Left cardiac atrium (tissue), 4 donors: ENCODE measurements at places on chromosomes 12 and 14. TPM values are rescaled to one million over a fixed set of nuclear protein-coding genes. Genes with fewer than 3 reads are reported as not detected.

GRCh38 chr14:80768646-80769045, 172.9 kb downstream of the CEP128 start:
- no peak for DNase-seq

DNA sequence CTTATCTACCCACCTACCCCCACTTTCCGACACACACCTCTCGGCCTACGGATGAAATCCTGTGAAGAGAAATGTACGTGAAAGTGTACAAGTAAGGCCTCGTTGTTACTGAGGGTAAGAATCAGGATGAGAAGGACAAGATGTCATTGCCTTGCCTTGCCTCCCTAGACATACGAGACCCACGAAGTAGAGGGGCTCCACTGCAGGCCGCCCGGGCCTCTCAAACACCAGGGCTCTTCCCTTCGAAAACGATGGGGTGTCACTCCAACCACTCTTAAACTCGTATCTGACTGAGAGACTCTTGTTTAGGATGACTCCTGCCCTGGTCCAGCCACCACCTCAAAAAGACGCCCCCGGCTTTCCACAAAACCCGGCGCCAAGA, 498 bp downstream of the RACGAP1 start:
- DNase-seq: no peak

- DNase-seq: peak; percentile 53
Observed at GRCh38 chr12:49698619-49699545, 8.3 kb downstream of the FMNL3 start.

DNA sequence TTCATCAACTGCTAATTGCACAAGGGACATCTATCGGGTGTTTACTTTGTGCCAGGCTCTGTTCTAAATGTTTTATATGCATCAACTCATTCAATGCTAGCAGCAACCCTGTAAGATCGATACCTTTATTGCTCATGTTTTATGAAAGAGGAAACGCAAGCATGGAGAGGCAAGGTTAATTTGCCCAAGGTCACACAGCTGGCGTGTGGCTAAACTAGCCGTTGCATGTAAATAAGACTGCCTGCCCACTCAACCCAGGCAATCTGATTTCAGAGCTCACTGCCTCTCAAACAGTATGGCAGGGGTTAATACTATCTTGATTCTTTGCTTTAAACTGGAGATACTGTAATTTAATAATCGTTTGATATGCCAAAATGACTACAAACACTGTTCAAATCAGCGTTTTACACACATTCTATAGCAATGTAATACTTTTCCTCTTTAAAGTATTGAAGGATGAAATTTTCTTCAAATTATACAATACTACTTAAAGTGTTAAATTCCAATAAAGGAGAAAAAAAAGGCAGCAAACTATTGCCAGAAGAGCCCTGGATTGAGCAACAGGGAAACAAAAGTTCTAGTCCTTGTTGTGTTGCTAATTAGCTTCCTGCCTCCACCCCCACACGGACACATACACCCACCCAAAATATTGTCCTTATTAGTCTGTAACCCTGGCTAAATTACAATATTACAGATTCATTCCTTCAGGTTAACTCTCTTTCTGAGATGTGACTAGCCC, 39.1 kb upstream of the DHRS7 start:
- no peak for DNase-seq

- no peak for DNase-seq
Observed at GRCh38 chr14:74500417-74501134, 7.0 kb downstream of the ISCA2 start.

GRCh38 chr12:30796891-30797371, 42.2 kb upstream of the CAPRIN2 start:
- no peak for DNase-seq

DNA sequence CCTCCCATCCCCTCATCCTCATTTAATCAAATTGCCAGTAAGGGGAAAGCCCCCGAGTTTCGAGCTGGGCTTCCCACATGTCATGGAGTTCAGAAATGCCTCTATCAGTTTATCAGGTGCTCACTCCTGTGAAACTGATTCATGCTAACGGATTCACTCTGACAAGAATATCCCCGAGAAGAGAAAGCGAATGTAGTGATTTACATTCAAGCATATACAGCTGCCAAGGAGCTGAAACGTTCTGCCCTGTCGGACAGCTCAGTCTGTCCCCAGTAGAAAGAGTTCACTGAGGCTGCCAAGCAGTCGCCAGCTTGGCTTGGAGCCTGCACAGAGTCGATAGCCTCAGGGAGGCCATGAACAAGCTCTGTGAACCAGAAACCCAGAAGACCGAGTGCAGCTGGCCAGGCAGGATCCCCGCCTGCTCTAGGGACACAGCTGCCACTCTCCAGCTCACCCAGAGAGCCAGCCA, 88.4 kb downstream of the TMCC3 start:
- no peak for DNase-seq

GRCh38 chr14:34424488-34424887, 37.6 kb downstream of the SPTSSA start:
- DNase-seq: no peak

DNA sequence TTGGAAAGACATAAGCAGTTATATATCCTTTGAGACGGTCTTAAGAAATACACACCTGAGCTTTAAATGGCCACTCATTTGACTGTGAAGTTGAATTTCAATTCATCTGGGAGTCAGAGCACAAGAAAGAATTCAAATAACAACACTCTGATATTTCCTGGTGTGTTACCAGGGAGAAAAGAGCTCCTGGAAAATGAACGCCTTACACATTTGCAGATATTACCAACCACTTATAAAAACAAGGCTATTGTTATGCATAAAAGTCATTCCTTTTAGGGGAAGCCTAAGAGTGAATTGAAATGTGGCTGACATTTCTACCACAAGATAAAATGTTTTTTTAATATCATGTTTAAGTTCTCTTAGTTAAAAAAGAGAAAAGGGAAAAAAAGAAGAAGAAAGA, 229.2 kb upstream of the PLEKHG7 start:
- DNase-seq: no peak

DNA sequence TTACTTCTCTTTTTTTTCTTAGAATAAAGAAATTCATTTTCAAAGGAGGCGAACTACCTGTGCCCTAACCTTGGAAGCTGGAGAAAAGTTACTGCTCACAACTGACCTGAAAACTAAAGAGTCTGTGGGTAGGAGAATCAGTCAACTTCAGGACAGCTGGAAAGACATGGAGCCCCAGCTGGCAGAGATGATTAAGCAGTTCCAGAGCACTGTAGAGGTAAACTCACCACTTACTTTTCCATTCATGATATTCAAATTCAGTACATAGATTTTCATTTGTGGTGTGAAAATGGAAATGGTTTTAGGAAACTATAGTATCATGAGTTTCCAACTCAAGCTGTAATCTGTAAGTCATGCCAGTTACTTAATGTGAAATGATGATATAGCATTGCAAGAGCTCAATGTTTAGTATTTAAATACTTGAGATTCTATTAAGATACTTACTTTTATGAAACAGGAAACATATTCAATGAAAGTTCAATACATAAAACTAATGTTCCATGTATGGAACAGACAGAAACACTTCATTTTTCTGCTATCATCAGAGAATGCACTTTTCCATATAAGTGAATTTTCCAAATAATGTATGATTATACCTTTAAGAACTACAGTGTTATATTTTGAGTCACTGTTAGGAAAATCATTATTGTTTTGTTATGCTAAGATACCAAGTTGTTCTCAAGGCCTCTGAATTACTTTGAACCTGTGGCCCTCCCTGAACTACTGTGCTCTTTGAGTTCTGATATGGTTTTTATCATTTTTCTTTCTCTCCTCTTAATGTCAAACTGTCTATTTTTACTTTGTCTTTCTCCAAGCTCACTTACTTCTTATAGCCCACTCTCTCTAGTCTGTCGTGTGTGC, 119.0 kb downstream of the ESR2 start:
- DNase-seq: no peak

DNA sequence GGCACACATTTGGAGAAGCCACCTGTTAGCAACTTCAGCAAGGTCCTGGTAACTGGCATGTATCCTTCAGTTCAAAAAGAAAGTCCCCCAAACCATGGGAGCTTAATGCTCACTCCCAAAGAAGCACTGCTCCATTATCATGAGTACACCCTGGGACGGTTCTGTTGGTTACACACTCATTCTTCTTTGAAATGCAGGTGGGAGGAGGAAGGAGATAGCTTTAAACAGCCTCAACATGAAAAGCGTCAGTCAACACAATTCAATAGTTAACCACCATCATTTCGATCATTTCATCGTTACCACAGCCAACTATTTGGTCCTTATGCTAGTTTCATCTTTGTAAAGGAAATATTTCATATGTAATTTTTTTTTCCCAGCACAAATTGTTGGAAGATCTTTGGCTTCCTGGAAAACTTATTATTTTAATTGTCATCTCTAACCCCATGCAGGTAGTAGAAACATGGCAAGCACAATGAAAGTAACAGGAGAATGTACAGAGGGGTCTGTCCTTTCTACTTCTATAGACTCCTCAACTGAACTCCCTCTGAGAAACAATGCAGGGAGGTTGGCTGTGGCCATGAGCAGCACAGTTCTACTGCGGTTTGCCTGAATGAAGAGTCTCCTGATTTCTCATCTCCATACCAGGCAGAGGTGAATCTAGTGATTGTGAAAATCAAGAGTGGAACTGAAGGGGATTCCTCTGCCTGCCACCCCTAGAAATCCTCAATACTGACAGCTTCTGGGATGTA, 196.4 kb upstream of the FOXN3 start:
- no peak for DNase-seq

GRCh38 chr14:105199093-105199492, 18.0 kb upstream of the NUDT14 start:
- peak; percentile 76 for DNase-seq

DNA sequence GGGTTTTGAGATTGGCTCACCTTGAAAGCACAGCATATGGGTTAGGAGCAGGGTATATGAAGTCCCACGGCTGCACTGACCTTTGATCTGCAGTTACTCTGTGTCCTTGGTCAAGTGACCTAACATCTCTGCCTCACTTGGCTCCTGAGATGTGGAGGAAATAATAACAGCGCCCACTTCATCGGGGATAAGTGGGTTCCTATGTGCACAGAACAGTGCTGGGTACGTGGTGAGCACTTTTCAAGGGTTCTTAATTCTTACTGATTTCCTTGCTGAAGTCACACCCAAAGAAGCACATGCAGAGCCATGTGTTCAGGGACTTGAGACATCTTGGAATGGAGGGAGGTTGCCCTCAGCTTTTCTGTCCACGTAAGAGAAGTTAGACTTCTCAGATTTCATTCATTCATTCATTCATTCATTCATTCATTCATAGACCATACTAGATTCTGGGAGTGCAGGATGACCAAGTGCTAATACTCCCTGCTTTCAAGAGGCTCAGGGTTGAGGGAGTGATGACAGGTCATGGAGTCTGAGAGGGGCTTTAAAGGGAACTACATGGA, 39.4 kb downstream of the ADGRD1 start:
- DNase-seq: no peak

DNA sequence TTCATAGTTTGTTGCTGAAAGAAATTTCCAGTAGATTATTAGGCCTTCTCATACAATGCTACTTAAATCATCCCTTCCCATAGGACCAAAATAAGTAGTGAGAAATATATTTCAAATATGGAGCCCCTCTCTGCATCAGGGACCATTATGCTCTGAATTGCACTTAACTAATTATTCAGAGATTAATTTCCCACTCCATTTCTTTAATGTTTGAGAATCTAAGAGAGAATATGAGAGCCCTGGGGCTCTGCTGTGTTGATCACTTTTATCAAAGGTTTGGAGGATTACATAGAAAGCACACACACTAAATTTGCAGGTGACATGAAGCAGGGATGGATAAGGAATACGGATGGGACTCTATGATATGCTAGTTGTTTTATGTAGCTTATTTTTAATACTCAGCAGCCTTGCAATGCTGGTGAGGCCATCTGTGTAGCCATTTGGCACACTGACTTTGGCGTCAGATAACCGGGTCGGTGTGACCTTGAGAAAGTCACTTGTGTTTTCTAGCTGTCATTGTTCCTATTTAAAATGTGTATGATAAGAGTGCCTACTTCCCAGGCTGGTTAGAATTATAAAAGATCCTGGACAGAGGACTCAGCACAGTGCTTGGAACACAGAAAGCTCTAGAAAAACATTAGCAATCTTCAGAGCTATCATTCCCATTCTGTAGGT, 49.9 kb upstream of the FBXO21 start:
- no peak for DNase-seq

The MORN3 gene
- 0.09 TPM for total RNA-seq

The P2RX4 gene
- 10.1 TPM for total RNA-seq

The CEP170B gene
- total RNA-seq: 12.4 TPM

The PMCH gene
- total RNA-seq: not detected

The MAGOHB gene
- total RNA-seq: 13.6 TPM

The REP15 gene
- total RNA-seq: 3.2 TPM

The IRAK3 gene
- total RNA-seq: 16.7 TPM

The PROX2 gene
- total RNA-seq: not detected

The NEUROD4 gene
- not detected for total RNA-seq

The ENDOU gene
- total RNA-seq: 0.68 TPM

The MYRFL gene
- total RNA-seq: 0.65 TPM

The LHX5 gene
- total RNA-seq: not detected

The TULP3 gene
- 12.5 TPM for total RNA-seq

The OASL gene
- 0.35 TPM for total RNA-seq

The FOS gene
- total RNA-seq: 160 TPM

The HNF1A gene
- total RNA-seq: not detected
